ENCODE measurements at places on chromosomes 1 and 21.

DNA sequence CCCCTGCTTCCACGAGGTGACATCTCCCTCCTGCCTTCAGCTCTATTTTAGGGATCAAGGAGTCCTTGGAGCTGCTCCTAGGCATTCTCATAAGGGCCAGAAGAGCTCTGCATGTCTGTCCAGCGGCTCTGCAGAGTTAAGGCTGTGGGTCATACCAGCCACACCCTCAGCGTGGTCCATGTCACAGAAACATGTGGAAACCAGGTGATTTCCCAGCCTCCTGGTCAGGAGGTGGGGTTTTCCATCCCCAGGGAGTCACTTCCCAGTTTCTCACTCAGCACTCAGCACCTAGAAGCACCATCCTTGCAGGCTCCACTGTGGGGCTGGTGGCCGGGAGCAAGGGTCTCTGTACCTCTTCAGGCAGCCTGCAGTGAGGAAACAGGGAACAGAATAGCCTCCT, 1.4 kb upstream of the TNFRSF1B start:
- no peak for DNase-seq

DNA sequence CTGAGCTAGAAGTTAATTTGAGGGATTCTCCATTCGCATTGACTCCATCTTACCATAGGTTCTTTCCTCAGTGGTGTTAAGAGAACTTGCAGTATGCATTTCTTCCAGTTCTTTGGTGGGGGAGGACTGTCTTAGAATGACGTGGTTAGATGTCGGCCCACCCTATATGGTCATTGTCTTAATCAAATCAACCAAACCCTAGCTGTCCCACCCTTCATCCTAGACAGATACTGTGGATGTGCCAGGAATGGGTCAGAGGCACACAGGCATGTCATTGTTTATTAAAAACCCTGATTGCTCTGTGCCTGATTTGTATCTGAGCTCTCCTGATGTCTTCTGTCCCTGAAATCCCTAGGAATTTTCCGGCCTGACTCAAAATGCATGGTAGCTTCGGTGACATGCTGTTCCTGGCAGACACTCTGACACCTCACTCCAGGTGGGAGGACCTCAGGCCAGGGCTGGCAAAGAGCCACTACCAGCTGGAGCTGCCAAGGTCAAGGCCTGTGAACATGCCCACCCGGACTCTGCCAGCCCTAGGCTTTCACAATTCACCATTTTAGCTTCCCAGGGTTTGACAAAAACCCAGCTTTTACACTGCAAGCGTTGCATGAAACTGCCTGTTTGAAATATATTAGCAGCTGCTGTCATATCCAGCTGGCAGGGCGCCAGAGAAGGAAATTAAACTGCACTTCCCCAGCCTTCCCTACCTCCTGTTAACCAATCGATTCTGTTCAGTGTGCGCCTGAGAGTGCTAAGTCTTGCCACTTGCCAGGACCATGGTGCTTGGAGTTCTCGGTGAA, 134.0 kb downstream of the FAM78B start:
- peak; percentile 18 for DNase-seq

DNA sequence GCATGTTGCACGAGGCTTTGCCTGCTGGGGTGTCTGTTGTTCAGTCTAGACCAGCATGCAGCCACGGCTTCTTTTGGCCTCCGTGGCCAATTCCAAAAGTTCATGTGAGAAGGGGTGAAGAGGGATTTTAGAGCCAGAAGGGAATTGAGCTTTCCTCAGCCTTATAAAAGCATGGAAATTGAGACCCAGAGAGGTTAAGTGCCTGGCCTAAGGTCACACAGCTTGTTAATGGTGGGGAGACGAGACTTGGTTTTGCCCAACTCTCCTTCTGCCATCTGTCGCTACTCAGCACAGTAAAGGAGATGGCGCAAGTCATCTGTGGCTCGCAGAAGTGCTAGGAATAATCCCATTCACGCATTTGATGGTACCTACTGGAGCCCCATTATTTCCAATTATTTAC, 25.7 kb downstream of the ZBTB18 start:
- DNase-seq: no peak

GRCh38 chr21:41217671-41218385, 49.9 kb downstream of the BACE2 start:
- no peak for DNase-seq

GRCh38 chr1:155000411-155000725, 2.2 kb upstream of the ZBTB7B start:
- DNase-seq: no peak

DNA sequence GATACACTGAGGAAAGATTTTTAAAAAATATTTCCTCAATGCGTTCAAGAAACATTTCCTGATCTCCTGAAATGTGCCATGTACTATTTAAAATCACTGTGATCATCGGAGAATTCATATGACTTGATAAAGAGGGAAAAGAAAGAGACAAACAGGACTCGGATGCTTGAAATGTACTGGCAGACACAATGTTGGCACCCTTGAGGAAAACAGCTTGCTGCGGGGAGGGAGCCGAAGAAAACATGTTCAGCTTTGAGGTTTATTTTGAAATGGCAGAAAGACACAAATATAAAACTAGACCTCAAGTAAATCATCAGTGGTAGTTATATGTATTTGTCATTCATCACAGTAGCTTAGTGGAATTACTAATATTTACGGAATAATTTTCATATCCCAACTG, 100.9 kb upstream of the BRINP3 start:
- DNase-seq: no peak

DNA sequence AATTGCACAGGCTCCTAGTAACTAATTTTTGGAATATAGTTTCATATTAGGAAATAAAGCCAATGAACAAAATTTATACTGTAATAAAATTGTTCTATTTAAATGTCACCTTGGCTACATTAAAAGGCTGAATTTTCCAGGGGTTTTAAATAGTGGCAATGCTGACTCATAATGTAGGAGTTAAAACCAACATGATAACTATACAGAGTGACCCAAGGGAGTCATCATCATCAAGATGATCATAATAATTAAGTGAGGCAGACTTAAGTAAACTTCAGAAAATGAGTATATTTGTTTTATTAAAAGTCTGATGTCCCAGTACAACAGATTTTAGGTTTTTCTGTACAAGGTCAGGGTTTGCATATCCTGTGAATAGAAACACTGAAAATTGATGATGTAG, 183.4 kb downstream of the PLPPR4 start:
- no peak for DNase-seq

DNA sequence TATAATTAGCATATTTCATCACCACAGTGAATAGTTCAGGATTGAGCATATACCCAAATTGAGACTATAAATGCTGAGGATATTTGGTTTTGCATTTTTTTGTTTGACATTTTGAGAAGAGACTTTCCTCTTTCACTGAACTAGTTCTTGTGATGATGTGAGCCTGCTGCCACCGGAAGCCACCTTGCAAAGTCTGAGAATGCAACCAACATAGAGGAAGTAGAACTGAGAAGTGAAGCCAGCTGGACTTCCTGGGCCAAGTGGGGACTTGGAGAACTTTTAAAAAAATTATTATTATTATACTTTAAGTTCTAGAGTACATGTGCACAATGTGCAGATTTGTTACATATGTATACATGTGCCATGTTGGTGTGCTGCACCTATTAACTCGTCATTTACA, 102.3 kb downstream of the RPE65 start:
- no peak for DNase-seq

GRCh38 chr1:208324005-208324404, 79.8 kb upstream of the PLXNA2 start:
- DNase-seq: no peak

GRCh38 chr1:31924839-31925238, 13.3 kb downstream of the PTP4A2 start:
- no peak for DNase-seq

GRCh38 chr1:58477390-58477789, 69.1 kb downstream of the OMA1 start:
- no peak for DNase-seq

GRCh38 chr1:9313576-9313975, 20.9 kb downstream of the SPSB1 start:
- no peak for DNase-seq

GRCh38 chr1:36866169-36866814, 168.0 kb downstream of the GRIK3 start:
- DNase-seq: no peak

GRCh38 chr1:60874718-60875117, 207.6 kb upstream of the NFIA start:
- no peak for DNase-seq

DNA sequence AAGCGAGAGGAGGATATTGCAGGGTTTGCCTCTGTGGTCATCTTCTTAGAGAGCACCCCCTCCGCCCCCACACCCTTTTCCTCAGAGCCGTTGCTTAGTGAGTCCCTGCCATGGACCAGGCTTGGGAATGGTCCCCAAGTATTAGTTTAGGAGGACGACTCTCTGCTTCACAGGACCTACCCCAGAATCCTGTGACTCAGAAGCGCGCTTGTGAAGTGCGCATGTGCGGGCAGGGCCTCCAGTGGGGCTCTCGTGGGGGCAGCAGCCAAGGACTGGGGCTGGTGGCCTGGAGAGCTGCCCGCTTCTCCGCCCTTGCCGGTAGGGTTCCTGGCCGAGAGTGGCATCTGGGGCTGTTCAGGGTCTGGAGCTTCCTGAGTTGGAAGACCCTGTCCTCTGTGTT, 37.3 kb upstream of the HMGN1 start:
- no peak for DNase-seq

- DNase-seq: no peak
Measured at GRCh38 chr1:62688687-62689085, 500 bp upstream of the DOCK7 start.

DNA sequence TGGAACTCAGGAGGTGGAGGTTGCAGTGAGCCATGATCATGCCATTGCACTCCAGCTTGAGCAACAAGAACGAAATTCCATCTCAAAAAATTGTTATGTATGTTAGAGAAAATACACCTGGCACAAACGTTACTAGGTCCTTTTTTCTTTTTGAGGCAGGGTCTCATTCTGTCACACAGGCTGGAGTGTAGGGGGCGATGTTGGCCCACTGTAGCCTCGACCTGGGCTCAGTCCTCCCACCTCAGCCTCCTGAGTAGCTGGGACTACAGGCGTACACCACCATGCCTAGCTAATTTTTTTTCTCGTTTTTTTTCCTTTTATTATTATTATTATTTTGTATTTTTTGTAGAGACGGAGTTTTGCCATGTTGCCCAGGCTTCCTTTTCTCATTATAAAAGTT, 4.4 kb downstream of the HAX1 start:
- DNase-seq: no peak

GRCh38 chr1:220877377-220878095, 1.7 kb upstream of the HLX start:
- no peak for DNase-seq

GRCh38 chr1:31705080-31705866, 1.5 kb upstream of the COL16A1 start:
- peak; percentile 32 for DNase-seq

DNA sequence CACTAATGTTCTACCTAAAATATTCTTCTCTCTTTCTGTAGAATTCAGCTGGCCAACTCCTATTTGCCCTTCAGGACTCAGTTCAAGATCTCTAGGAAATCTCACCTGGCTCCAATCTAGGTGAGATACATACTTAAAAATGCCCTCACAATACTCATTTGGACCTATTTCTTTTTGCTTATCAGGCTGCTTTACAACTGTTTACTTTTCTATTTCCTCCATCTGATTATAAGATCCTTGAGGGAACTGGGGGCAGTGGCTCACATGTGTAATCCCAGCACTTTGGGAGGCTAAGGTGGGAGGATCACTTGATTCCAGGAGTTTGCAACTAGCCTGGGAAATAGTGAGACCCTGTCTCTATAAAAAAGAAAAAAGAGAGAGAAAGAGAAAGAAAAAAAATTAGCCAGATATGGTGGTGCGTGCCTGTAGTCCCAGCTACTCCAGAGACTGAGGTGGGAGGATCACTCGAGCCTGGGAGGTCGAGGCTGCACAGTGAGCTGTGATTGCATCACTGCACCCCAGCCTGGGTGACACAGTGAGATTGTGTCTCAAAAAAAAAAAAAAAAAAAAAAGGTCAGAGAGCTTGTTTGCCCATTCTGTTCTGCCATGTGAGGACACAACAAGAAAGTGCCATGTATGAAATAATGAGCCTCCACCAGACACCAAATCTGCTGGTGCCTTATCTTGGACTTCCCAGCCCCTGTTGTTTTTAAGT, 14.8 kb downstream of the EFCAB14 start:
- DNase-seq: no peak

DNA sequence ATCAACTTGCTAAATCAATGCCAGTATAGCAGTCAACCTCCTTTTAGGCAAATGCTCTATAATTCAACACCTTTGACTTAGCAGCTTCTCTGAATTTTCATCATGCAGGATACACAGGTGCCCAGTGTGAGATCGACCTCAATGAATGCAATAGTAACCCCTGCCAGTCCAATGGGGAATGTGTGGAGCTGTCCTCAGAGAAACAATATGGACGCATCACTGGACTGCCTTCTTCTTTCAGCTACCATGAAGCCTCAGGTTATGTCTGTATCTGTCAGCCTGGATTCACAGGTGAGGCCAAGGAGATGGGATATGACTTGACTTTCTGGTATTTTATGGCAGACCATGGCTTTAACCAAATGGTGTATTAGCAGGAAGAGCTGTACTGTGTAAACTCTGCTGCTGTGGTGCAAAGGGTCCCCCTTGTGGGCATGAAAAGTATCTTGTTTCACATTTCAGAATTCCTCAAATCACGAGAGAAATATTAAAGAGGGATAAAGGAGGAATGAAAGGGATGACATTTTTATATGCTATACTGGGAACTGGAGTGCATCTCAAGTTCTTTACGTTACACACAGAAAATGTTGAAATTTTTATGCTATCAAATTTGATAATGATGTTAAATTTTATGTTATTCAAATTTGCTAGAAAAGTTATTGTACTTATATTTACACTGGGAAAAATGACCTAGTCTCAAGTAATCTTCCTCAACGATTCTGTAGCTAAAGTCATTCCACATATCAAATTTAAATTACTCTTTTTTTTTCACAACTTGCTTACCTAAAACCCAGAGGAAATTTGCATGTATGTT, 88.9 kb downstream of the CRB1 start:
- DNase-seq: no peak

DNA sequence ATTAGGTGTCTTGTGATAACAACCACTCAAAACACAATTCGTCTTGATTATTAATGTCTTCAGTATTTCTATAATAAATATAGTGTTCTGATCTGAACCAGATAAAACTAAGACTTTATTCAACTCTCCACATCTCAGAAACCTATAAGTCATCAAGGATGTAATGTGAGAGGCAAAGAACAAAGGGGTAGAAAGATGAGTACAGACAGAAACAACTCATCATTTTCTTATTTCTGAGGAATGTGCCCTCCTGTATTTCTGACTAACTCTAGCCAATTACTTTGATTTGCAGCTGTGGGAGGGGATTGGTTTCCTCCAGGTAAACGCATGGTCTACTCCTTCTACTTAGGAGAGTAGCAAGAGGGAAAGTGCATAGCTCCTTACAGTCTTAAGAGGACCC, 73.7 kb upstream of the ST6GALNAC5 start:
- no peak for DNase-seq

GRCh38 chr1:66296951-66297350, 237.0 kb upstream of the SGIP1 start:
- DNase-seq: no peak

GRCh38 chr1:70360321-70360720, 5.8 kb upstream of the ANKRD13C start:
- no peak for DNase-seq
